ENCODE measurements at places on chromosomes 11 and 22.
A peak's percentile ranks its signal among the peaks of the same experiment; 100 is the strongest.

GRCh38 chr22:37186228-37186996, 1.6 kb downstream of the C1QTNF6 start:
- no peak for DNase-seq

- DNase-seq = no peak
These were observed 45.8 kb downstream of the DNAJC24 start for GRCh38 chr11:31415435-31415834.

- no peak for DNase-seq
These were observed 2.6 kb upstream of the MRGPRE start for GRCh38 chr11:3234846-3235245.

- no peak for DNase-seq
These were observed 582.2 kb downstream of the LRRC4C start for GRCh38 chr11:40877256-40877655.

DNA sequence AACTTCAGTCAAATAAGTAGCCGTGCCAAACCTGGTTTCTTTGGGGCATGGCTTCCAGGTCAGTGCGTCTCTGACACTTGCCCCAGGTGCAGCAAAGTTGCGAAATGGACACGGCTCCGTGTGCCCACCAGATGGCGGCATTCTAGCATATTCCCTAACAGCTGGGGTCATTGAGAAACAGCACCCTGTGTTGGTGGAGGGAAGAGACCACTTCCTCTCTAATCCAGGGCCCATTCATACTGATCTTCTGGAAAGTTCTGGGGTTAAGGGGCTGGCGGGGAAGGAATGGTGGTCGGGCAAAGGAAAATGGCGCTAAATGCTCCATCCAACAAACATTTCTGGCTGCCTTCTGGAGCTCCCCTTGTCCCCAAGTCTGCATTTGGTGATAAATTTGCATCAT, 141.2 kb upstream of the TIMP3 start:
- DNase-seq = peak; percentile 50

- no peak for DNase-seq
These were observed 40.1 kb downstream of the REXO2 start for GRCh38 chr11:114479331-114479730.

DNA sequence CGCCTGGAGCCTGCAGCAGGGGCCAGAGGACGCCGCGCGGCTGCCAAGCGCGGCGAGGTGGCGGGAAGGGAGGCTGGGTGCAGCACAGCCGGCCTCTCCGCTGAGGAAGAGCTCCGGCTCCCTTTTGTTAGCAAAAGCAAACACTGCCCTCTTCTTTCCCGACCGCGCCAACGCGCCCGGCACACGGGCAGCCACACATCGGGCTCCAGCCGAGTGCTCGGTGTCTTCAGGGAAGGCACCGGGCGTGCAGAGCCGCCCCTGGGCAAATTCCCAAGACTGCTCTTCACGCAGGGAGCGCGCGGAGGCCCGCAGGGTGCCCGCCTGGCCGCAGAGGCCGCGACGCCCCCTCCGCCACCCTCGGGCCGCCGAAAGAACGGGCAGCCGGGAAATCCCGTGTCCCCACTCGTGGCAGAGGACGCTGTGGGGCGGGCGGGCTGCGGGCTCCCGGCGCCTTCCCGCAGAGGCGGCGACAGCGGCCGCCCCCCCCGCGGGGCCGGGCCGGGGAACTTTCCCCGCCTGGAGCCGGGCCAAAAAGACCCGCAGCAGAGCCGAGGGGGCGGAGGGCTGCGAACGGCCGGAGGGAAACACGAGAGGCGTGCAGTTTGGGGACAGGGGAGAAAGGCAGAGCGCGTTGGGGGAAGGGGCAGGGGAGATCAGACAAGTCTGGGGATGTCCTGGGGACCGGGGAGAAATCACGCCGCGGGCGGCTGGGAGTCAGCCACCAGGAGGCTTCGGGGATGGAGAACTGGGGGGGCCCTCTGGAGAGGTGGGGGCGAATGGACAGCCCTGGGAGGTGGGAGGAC, 931 bp downstream of the CADM1 start:
- peak; percentile 75 for DNase-seq

- no peak for DNase-seq
These were observed 268.7 kb upstream of the SORL1-AS1 start for GRCh38 chr11:121721448-121721847.

DNA sequence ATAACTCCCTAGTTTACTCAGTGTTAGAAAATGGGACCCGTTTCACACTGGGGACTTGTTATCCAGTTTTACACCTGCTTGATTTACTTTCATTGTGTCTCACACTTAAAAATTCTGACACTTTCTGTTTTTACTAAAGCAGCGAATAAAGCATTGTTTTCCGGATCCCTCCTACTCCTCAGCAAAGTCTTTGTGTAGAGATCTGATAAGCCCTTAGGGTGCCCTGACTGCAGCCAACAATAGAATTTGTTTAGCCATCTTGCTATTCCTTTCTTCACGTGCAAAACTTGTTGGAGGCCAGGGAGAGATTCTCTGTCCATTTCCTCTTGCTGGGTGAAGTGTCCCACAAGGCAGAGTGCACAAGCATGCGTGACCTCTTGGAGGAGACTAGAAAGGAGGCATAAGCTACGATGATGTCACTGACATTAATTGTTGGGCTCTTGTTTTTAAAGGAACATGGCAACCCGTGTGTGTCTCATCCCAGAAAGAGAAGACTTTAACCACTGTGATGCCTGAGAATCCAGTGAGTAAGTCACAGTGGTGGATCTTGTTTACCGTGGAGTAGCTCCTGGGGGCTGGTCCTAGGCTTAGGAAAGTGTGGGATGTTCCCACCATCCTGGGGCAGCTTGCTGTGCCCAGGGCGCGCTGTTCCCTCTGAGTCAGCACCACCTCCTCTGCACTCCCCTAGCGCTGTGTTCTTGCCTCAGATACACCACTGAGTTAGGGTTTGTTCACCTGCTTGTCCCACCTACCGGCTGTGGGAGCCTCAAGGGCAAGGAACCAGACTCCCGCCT, 27.7 kb downstream of the MICAL2 start:
- DNase-seq = no peak

- DNase-seq = no peak
These were observed 29.9 kb upstream of the LRRC32 start for GRCh38 chr11:76700177-76701100.

- DNase-seq = no peak
These were observed 16.1 kb upstream of the NRIP3 start for GRCh38 chr11:9019861-9020260.

GRCh38 chr22:19377565-19378343, 53.8 kb downstream of the HIRA start:
- DNase-seq = no peak

DNA sequence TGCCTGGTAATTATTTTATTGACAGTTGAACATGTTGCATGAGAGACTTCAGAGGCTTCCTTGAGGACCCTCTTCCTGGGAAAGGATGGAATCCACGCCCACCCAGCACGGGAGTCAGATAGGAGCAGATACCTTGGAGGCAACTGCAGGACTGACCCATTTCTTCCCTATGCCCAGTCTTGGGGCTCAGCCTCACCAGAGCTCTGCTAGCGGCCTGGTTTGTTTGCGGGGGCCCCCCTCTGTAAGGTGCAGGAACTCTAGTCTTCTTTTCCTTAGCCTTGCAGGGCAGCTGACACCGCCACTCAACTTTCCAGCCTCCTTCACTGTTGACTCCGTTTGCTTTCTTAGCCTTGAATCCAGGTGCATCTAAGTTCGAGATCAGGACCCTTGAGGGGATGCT, 1032.8 kb downstream of the BRD1 start:
- DNase-seq = no peak

DNA sequence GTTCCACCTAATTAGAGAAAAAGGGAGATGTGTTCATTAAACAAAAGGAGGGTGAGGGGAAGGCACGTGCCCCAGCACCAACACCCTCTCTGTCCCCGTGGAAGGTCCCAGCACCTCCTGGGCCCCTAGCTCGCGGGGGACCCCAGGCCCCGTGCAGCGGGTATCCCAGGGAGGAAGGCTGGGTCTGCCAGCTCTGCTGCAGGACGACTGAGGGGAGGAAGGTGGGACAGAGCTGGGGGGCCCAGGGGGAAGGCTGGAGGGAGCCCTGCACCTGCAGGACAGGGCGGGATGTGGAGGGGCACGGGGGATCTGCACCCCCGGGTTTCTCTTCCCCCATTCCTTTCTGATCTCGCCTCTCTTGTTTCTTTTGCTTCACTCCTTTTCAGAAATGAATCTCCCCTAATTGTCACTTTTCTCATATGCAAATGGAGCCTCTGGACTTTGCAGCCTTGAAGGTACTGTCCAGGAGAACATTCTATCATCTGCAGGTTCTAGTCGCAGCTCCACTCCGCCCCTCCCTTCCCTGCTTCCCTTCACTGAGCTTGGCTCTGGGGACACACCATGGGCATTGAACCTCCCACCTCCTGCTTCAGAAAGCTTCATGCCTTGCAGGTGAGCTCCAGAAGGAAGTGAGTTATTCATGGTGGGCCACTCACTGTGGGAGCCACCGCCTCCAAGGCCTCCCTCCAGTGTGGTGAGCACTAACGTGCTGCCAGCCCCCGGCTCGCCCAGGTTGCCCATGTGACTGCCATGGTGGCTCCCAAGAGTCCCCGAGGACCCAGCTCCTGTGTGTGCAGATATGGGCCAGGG, 111.0 kb downstream of the ST3GAL4 start:
- DNase-seq = no peak

- peak; percentile 11 for DNase-seq
These were observed at the start of gene BCO2 for GRCh38 chr11:112174789-112175598. BCO2 (plus strand) TSS chr11:112175512; CDS start chr11:112175602, 90 bp downstream.

DNA sequence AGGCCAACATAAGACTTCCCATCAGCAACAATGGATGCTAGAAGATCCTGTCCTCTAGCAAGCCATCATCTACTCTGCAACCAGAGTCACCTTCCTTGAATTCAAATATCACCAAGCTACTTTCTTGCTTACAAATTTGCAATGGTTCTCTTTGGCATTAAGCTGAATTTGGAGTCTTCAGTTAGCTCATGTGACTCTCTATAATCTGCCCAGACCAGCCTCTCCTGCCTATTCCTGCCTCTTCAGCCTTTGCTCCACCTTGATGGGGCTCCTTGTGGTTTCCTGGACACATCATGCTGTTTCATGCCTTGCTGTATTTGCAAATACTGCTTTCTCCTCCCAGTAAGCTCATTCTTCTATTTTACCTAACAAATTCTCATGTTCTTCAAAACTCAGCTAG, 82.3 kb downstream of the RASSF10 start:
- DNase-seq = no peak
